ENCODE measurements at places on chromosomes 4 and X.
A peak's percentile ranks its signal among the peaks of the same experiment; 100 is the strongest.

DNA sequence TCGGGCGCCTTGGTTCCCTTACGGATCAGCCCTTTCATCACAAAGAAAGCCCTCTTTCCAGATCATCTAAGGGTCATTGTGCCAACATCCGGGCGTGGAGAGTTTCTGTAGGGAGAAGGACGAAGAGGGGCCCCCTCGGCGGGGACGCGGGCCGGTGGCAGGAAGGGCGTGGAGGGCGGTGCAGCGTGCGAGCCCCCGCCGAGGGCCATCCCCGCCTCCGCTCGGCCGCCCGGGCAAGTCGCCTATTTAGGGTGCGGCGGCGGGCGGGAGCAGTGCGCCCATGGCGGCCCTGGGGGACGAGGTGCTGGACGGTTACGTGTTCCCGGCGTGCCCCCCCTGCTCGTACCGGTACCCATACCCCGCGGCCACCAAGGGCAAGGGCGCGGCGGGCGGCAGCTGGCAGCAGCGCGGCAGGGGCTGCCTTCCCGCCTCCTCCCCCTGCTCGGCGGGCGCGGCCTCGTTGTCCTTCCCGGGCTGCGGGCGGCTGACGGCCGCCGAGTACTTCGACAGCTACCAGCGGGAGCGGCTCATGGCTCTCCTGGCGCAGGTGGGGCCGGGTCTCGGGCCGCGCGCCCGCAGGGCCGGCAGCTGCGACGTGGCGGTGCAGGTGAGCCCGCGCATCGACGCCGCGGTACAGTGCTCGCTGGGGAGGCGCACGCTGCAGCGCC lies at the start of gene ZAR1:
Gene ZAR1 (plus strand): TSS at position 241 of the 668 bp plus-strand sequence. CDS start 40 bp downstream, at position 281.
- DNase-seq = no peak

GRCh38 chr4:154960476-154960875 lies 179.4 kb downstream of the RBM46 start:
- no peak for DNase-seq

DNA sequence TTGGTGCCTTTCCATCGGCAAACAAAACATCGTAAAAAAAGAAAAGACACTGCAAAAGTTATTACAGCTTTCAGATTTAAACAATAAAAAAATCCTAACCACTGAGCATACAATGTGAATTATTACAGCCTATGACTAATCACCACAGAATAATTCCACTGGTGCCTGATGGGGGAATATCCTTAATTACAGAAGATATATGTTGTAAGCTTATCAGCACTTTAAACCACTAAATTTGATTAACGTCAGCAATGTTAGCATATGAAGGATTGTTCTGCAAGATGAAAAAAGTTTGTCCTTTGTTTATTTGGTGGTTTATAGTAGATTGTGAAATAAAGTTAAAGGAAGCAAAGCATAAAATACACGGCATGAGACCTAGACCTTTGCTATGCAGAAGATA lies 210.2 kb upstream of the ADAMTS3 start:
- no peak for DNase-seq

DNA sequence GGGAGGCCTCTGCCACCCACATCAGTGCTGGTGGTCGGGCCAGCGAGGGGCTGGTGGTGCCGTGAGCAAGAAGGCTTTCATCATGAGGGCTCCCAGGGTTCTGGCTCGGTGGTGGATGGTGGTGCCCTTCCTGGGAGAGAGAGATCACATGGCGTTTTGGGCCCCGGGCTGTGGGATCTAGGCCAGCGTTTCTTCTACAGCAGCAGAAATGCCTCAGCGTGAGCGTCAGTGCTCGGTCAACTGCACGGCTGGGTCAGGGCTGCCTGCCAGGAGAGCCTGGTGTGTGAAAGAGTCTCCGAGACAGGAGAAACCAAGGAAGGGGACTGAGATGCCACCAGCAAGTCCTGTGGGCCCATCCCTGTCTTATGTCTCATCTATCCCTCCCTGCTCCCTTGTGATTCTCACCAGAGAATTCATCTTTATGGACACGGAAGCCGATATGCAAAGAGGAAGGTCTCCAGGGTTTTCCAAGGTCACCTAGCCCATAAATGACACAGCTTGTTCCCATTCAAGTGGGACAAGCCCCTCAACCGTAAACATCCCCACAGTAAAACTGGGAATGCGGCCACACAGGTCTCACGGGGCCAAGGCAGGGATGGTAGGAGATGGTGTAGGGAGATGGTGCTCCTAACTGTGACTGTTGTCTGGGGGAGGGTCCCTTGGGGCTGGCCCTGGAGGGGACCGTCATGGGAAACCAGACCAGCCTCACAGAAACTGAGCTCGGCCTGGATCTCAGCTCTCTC lies 99.2 kb downstream of the SORCS2 start:
- no peak for DNase-seq

DNA sequence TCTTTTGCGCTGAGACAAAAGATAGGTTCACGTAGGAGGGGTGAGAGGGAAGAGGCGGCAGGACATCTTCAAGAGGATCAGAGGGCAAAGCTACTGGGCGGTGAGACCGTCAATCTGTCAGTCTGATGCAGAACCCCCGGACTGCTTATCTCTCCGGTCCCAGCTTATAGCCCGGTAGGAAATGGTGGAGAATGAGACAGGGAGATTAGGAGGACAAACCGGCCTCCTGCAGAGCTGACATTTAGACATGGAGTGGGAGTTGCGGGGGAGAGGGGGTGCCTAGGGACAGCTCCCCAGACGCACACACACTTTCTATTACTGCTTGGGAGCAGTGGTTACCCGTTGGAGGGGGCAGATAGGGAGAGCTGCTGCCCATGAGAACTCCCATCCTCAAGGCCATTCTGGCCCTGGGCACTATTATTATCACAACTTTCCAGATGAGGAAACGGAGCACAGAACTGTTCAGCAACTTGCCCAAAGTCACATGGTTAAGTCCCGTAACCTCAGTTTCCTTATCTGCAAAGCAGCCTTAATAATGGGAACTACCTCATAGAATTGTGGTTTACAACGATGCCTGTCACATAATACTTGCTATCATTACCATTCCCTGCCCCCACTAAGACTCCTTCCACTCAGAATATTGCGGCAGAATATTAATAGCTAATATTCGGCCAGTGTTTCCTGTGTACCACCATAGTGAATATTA lies 1.1 kb upstream of the HDAC6 start:
- no peak for DNase-seq

DNA sequence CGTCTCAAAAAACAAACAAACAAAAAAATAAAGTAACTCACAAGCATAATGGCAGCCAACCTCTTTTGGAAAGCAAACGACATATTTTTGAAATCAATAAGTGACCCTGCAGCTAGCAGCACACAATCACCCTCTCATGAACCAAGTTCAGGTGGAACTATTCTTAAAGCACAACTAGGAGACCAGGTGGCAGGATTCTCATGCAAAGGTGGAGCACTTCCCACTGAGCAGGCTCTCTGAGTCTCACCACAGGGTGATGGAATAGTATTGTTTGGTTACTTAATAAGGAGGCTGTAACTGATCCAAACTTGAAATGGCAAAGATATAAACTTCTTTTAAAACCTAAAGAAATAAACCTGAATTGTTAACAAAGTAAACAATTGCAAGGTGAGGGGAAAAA lies 1293.1 kb downstream of the PCDH19 start:
- no peak for DNase-seq

GRCh38 chr4:126851391-126851790 lies 781.4 kb upstream of the INTU start:
- DNase-seq = no peak

GRCh38 chrX:39047174-39047573 lies 245.9 kb downstream of the MID1IP1 start:
- DNase-seq = no peak

- peak; percentile 59 for DNase-seq
These were observed 13.3 kb upstream of the IL3RA start for GRCh38 chrX:1323315-1323714.

DNA sequence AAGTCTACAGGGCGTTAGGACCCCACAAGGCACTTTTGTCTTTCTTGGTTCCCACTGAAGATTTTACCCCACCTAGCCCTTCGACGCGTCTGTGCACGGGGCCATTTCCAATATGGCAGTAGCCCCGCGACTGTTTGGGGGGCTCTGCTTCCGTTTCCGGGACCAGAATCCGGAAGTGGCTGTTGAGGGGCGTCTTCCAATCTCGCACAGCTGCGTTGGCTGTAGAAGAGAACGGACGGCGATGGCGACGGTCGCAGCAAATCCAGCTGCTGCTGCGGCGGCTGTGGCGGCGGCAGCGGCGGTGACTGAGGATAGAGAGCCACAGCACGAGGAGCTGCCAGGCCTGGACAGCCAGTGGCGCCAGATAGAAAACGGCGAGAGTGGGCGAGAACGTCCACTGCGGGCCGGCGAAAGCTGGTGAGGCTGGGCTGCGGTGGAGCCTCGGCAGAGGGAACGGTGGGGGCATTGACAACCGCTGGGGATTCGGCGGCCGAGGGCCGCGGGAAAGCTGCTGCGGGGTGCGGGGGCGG lies at the start of gene USP11:
Gene USP11 (plus strand): TSS at position 207 of the 530 bp plus-strand sequence. CDS start 35 bp downstream, at position 242.
- DNase-seq = peak; percentile 80

- no peak for DNase-seq
These were observed 221.2 kb downstream of the LDB2 start for GRCh38 chr4:16677001-16677944.

DNA sequence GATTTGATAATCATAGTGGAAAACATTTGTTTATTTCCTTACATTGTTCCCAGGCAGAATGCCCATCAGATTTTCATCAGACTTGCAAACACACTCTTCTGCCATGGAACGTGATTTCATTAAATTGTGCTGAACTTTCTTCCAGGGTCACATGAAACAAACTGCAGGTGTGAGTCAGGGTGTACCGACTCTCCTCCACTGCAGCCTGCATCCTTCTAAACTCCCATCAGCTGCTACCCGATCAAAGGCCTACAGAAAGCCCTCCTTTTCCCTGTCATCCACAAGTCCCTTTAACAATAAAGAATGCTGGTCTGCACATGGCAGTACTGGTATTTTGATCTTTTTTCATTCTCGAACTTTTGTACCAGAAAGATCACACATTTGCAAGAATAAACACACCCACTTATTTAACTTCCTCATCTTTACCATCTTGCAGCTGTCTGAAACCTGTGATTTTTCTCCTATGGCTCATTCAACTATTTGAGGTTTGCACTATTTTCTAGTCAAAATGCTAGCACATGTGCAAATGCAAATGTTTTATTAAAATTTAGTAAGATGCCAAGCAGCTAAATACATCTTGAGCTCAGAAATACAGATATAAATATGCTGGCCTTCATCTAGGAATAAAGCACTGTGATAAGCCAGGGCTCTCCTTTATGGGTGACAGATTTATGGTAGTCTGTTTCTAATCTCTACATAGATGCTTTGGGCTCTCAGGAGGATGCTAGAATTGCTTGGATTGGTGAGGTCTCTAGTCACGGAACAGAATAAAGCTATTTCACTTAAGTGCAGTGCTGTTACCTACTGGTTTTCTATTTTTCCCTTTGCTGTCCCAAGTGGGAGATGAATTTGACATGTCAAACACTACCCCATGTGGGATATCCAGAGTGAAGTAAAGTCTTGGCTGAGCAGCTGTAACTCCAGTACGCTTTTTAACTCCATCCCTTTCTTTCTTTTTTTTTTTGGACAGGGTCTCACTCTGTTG lies 25.8 kb upstream of the ARHGAP24 start:
- DNase-seq = no peak

DNA sequence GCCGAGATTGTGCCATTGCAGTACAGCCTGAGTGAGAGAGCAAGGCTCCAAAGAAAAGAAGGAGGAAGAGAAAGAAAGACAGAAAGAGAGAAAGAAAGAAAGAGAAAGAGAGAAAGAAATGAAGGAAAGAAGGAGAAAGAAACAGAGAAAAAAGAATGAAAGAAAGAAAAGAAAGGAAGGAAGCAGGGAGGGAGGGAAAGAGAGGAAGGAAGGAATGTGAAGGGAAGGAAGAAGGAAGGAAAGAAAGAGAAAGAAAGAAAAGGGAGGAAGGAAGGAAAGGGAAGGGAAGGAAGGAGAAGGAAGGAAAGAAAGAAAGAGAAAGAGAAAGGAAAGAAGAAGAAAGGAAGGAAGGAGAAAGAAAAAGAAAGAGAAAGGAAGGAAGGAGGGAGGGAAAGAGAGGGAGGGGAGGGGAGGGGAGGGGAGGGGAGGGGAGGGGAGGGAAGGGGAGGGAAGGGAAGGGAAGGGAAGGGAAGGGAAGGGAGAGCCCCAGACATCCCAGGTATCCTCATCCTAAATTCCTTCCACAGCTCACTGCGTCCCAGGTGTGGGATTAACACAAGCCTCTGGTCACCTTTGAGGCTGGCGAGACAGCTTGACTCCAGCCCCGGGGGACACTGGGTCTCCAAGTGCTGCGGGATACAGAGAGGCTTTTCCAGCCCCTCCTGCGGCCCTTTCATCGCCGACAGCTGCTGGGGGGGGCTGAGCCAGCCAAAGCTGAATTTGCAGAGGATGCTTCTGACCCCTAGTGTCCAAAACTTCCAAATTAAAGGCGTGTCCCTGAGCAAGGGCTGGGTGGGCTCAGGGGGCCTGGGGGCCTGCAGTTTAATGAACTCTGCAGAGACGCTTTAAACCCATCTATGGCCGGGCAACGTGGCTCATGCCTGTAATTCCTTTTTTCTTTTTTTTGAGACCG lies 24.2 kb upstream of the CSF2RA start:
- no peak for DNase-seq

DNA sequence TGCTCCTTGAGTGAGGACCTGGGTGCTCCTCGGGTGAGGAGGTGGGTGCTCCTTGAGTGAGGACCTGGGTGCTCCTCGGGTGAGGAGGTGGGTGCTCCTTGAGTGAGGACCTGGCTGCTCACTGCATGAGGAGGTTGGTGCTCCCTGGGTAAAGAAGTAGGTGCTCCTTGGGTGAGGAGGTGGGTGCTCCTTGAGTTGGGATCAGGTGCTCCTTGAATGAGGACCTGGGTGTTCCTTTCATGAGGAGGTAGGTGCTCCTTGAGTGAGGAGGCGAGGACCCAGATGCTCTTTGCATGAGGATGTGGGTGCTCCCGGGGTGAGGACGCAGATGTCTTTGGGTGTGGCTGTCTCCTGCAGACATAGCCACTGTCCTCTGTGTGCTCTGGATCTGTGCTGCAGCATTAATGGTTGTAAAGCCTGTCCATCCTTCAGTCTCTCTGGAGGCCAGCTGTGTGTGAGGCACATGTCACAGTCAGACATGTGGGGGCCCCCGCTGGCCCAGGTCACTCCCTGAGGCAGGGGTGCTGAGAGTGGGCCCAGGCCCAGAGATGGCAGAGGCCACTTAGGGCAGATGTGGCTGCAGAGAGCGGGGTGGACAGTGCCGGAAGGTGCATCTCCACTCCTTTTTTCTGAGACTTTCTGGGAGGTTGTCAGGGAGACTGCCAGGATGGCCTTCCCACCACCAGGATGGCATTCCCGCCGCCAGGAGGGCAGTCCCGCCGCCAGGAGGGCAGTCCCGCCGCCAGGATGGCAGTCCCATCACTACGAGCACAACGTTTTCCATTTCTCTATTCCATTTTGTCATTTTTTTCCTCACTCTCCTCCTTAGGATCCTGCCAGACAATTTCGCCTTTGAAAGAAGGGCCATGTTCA lies 101.8 kb downstream of the HMX1 start:
- DNase-seq = no peak

DNA sequence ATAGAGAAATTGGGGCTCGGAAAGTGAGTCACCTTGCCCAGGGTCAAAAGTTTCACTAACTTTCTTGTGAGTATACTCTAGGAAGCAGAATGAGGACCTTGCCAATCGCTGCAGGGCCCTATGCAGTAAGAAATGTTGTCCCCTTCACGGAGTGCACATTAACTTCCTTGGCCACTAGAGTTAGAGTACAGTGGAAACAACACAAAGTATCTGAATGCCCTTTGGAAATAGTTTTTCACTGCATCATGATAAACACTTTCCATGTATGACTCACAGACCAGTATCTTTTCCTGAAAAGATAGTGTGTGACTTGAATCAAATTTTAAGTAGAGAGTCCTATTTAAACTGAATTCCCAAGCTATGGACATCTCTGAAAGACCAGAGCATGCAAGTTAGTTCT lies 45.5 kb upstream of the STK26 start:
- DNase-seq = no peak

GRCh38 chrX:153766871-153767673 lies 3.0 kb downstream of the PLXNB3 start:
- DNase-seq = no peak
